Progenitor cell of endocrine pancreas (in vitro differentiated cells): ENCODE measurements at places on chromosomes 3 and 15. TPM values are rescaled to one million over a fixed set of nuclear protein-coding genes. Genes with fewer than 3 reads are reported as not detected.

- no peak overlapping the region for H3K27ac ChIP-seq
- no peaks in the 10 kb centered on the region for H3K36me3 ChIP-seq
- peaks cover 4% of the 10 kb centered on the region for H3K4me1 ChIP-seq
- no peak for DNase-seq
- no peak overlapping the region for H3K4me3 ChIP-seq
- H3K27me3 ChIP-seq: no peaks in the 10 kb centered on the region
These were observed 27.6 kb upstream of the SRP14 start for GRCh38 chr15:40066589-40066988.

GRCh38 chr3:177281292-177282118 lies 84.2 kb upstream of the TBL1XR1 start:
- no peaks in the 10 kb centered on the region for H3K27me3 ChIP-seq
- H3K36me3 ChIP-seq: no peaks in the 10 kb centered on the region
- peak overlapping the region; percentile 67 for H3K27ac ChIP-seq
- DNase-seq: no peak

DNA sequence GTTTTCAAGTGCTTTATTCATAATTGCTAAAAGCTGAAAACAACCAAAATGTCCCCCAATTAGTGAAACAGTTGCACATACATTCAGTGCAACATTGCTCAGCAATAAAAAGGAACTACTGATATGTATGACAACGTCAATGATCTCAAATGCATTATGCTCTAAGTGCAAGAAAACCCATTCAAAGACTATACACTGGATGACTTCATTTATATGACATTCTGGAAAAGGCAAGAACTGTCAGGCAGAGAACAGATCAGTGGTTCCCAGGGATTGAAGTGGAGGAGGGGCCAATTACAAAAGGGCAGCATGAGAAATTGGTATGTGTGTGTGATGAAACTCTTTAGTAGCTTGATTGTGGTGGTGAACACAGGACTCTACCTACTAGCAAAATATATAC lies 585.6 kb downstream of the TBL1XR1 start:
- H3K4me1 ChIP-seq: no peaks in the 10 kb centered on the region
- H3K36me3 ChIP-seq: no peaks in the 10 kb centered on the region
- no peak overlapping the region for H3K4me3 ChIP-seq
- H3K27me3 ChIP-seq: no peaks in the 10 kb centered on the region
- H3K27ac ChIP-seq: no peak overlapping the region
- no peak for DNase-seq

DNA sequence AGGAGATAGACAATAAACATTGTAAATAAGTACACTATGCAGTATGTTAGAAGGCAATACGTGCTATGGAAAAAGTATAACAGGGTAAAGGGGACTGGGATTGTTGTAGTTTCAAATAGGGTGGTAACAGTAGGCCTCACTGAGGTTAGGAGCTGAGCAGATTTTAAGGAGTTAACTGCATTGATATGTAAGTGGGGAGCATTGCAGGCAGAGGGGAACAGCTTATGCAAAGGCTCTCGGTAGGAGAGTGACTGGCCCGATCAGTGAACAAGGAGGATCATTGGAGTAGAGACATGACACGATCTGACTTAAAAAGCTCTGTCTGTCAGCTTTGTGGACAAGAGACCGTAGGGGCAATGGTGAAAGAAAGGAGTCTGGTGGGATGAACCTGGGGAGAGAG lies 46.8 kb downstream of the PCCB start:
- H3K36me3 ChIP-seq: peaks cover 24% of the 10 kb centered on the region
- DNase-seq: no peak
- no peaks in the 10 kb centered on the region for H3K27me3 ChIP-seq
- H3K27ac ChIP-seq: no peak overlapping the region
- H3K4me1 ChIP-seq: peaks cover 5% of the 10 kb centered on the region

DNA sequence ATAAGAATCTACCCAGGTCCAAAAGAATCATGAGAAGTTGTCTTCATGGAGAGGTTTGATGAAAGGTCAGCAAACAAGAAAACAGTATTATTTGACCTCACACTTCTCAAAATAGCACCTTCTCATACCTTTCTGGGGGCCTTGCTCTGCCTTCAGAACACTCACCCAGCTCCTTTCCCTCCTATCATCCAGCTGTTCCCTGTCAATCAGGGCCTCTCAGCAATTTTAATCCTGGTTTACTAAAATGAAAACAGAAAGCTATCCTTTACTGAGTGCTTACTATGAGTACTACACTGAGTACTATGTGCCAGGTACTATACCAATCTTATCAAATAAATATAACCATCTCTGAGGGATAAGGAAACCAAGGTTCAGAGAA lies 138.6 kb downstream of the GAP43 start:
- H3K4me3 ChIP-seq: no peak overlapping the region
- DNase-seq: no peak
- peaks cover 10% of the 10 kb centered on the region for H3K4me1 ChIP-seq
- peaks cover 27% of the 10 kb centered on the region for H3K27me3 ChIP-seq

- H3K27ac ChIP-seq: no peak overlapping the region
- H3K4me3 ChIP-seq: no peak overlapping the region
- no peaks in the 10 kb centered on the region for H3K27me3 ChIP-seq
- no peak for DNase-seq
These were observed 15.7 kb downstream of the RFT1 start for GRCh38 chr3:53114412-53115074.

The CFAP100 gene
- 0.79 and 1.00 TPM in 2 replicates for total RNA-seq

The ZBBX gene
- 3.4 and 4.8 TPM in 2 replicates for total RNA-seq

The RARRES1 gene
- 1.1 and 3.3 TPM in 2 replicates for total RNA-seq

The DTWD1 gene
- 35.7 and 37.2 TPM in 2 replicates for total RNA-seq

The ZNF620 gene
- 23.0 and 26.2 TPM in 2 replicates for total RNA-seq
